Left ventricle myocardium inferior (tissue), 1 donor: ENCODE measurements at places on chromosomes 3 and 15. TPM values are rescaled to one million over a fixed set of nuclear protein-coding genes. Genes with fewer than 3 reads are reported as not detected.

- no peak for DNase-seq
Observed at GRCh38 chr15:49718234-49718633, 97.4 kb downstream of the DTWD1 start.

DNA sequence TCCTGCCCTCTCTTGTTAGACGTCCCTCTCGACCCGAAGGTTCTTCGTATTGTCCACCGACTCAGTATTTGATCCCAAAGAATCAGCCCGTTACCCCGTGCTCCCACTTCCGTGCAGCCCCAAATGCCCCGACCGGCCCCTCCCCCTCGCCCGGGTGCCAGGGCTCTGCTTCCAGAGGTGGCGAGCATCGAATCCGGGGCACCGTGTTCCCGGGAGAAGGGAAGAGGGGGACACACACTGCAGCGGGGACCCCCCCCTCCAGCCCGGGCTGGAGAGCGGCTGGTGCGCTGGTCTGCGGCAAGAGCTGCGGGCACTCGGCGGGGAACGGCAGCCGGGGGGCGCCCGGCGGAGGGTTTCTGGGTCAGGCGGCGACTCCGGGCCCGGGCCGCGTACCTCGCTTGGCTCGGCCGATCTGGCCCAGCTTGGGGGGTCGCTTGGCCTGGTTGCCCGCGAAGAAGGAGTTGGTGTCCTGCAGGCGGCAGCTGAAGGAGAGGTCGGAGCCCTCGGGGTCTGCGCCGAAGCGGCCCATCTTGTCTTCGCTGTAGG lies 556 bp downstream of the CAMK2N2 start:
- no peak for DNase-seq

- no peak for DNase-seq
Observed at GRCh38 chr3:112085735-112086075, 484 bp upstream of the C3orf52 start.

DNA sequence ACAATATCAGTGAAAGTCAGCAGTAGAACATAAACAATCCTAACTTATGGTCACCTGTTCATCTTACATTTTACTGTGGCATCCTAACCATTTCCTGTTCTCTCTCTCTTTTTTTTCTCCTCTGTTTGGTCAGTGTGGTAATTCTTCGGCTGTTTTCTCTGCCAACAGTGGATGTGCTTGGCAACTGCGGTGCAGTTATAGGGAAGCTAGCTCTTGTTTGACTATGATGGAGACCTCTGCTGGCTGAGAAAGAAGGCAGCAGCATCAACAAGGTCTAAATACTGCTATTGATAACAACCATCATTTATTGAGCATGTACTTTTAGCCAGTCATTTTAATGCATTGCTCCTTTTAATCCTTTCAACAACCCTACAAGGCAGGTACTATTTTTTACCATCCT lies 723 bp upstream of the DRD3 start:
- no peak for DNase-seq

GRCh38 chr3:114850898-114851297 lies 296.2 kb downstream of the ZBTB20 start:
- DNase-seq, result no peak

GRCh38 chr3:43075904-43076661 lies 29.8 kb downstream of the POMGNT2 start:
- DNase-seq, result no peak

DNA sequence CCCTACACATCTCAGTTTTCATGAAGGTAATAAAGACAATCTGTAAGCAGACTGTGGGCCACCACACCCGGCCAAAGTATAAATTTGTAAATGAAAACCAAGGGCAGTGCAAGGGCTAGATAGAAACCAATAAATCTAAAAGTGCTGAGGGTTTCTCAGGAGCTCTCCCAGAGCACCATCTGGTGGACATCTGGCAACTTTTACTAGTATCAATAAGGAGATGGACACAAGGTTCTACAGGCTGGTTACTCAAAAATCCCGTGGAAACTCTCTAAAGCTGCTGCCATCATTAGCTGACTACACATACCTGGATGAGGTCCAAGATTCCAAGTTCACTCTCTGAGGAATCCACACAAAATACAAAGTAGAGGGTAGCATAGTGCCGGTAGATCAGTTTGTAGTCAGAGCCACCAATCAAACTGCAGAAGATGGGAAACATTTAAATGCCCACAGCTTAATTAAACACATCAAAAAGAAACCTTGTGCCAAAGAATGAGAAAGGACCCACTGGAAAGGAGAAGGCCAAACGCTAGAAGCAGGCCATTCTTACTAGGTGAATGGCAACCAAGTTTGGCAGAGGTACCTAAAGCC lies 5.5 kb downstream of the AP3S2 start:
- no peak for DNase-seq

IL17RE gene
- total RNA-seq, result 0.58 TPM

PPP2R3A gene
- 94.9 TPM for total RNA-seq
